CD4-positive, alpha-beta T cell treated with Interleukin-15 for 4 hours (primary cell): ENCODE measurements at places on chromosomes 3 and 15.

- no peak for DNase-seq
These were observed 436.3 kb upstream of the CBLB start for GRCh38 chr3:106305127-106305526.

- DNase-seq: no peak
These were observed 48.0 kb downstream of the NSUN3 start for GRCh38 chr3:94110854-94111253.

DNA sequence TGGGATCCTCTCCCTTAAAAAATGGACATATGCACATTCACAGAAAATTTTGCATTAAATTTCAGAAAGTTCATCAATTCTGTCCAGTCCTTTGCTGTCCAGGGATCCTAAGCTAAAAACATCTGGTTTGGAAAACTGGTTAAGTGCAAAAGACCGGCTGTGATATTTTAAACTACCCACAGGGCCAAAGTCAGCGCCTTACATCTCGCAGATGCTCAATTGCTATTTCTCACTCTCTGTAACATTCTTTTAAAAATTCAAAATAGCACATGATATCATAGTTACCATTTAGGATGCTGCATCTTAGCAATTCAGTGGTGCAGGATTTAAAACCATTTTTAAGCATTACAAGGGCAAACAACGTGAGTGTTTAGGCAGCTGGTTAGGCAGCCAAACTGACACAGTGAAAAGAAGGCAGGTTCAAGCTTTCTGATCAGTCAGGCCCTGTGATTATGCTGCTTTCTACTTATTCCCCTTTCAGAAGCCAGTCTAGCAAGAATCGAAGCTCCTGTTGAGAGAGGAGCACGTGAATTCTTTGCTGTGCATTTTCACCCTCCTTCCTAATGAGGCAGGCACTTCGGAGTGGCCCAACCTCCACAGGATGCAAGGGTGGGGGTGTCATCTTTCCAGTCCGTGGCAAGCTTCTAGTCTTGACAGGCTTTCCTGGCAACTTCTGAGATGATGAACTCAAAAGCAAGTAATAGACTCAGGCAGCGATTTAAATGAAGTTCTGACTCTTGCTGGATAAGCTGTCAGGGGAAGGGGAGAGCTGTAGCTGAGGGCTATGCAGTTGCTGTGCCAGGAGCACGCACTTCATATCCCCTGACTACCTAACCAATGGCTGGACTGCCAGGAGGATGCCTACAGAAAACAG lies 8.8 kb downstream of the PRICKLE2 start:
- DNase-seq: no peak

- DNase-seq: no peak
These were observed 426.6 kb downstream of the OCA2 start for GRCh38 chr15:27672537-27672936.

DNA sequence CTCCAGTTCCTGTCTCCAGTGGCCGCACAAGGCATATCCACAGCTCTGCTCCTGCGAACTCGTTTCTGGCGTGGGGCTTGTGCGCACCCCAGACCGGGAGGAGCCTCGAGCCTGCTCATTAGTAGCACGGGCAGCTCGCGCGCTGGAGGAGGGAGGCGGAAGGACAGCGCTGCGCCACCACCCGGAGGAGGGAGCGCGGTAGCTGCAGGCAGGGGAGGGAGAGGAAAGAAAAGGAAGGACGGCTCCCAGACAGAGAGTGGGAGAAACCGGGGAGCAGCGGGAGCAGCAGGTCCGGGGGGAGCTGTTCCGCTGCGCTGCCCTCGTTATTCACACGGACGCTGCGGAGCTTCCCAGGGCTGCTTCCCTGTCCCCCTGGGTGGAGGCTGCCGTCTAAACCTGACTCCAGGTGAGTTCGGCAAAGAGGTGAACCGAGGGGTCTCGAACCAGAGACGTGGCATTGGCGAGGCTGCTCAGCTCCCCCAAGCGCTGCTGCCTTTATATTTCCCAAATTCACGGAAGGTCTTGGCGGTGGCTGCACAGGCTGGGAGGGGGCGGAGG lies 121.3 kb upstream of the ZNF717 start:
- no peak for DNase-seq

DNA sequence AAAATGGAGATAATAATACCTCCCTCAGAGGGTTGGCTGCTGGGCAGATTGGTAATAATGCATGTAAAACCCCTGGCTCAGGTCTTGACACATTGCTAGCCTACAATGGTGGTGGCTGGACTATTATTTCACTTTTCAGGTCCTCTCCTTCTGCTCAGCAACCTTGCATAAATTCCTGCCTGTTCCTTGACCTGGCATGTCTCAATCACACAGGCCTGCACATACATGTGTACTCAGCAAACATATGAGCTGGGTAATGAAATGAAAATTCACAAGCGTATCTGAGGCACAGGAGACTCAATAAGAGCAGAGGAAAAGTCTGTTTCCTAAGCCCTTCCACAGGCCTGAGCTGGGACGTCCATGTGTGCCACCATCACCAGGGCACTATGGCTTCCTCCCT lies 17.4 kb downstream of the VPS18 start:
- no peak for DNase-seq

DNA sequence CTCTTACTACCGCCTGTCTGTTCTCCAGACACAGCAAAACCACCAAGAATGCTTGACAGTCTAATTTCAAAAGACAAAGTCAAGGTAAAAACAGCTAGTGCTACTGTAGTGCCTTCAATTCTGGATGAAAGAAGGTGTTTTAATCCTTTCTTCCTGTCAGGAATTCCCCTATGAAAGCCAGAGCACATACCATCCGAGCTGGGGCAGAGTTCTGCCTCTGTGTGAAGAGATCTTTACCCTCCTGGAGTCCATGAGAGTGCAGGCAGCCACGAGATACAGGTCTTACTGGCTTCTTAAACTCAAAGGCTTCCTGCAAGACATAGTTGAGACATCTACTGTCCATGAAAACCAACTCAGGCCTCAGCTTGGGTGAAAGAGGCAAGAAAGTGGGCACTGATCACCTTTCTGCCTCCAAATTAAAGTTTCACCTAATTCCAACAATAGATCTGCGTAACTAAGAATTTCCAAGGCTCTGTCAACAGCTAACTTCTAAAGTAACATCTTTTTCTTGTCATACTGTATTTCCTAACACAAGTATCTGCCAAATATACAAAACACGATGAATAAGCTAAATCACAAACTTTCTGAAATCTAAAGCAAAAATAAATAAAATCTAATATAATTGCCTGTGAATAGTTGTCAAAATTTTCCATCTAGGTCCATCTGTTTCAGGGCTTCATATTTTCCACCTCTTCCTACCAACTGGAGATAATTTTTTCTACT lies 7.5 kb downstream of the CDC25A start:
- DNase-seq: no peak

DNA sequence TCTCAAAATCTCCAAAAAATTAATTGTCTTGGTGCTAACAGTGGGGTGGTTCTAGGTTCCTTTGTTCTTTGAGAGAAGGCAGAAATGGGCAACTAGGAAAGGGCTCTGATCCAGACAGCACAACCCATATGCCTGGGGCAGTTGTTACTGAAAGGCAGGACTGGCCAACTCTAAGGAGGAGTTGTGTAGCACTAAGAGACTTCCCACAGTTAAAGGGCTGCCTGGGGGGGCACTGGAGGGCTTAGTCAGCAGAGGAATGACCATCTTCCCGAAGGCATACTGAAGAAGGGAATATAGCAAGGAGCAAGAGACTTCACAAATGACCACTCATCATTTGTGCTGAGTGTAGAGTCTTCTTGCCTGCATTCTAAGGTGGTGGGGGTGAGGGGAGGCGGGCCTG lies 15.8 kb downstream of the ILDR1 start:
- DNase-seq: no peak
